T-helper 2 cell (primary cell): ENCODE measurements at places on chromosomes 6 and 20.

DNA sequence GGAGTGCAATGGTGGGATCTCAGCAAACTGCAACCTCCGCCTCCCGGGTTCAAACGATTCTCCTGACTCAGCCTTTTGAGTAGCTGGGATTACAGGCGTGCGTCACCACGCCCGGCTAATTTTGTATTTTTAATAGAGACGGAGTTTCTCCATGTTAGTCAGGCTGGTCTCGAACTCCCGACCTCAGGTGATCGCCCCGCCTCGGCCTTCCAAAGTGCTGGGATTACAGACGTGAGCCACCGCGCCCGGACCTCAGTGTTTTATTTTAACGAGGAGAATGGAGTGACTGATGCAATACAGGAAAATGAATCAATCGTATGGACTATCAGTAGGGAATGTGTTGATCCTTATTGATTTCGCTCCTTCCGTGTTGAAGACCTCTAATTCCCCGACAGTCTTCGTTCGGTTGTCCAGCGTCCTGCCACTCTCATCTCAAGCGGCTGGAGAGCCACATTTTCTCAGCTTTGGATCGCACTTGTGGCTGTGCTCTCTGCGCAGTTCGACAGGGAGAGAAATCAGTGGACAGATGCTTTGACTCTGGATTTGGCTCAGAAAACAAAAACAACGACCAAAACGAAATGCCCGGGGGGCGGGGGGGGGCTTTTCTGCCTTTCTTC is 166.2 kb downstream of the TRIM27 start:
- DNase-seq: no peak

GRCh38 chr6:111573892-111574797 is 31.5 kb downstream of the TRAF3IP2 start:
- no peak for DNase-seq

- DNase-seq: no peak
These were observed 293.9 kb downstream of the QKI start for GRCh38 chr6:163708466-163708865.

DNA sequence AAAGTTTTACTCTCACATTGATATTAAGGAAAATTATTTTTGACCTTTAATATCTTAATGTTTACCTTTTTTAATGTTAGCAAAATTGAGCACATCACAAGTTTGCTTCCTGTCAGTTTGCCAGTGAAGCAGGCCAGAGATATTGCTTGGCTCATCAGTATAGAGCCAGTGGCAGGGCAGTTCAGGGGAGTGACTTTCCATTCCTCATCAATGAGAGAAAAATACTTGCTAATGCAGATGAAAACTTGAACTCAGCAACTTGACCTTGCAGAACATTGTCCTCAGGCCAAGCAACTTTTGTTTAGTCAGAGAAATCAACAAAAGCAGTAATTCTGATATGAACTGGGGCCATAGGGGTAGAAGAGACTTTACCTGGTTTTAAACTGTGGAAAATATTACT is 6.9 kb downstream of the TAB2 start:
- DNase-seq: no peak

DNA sequence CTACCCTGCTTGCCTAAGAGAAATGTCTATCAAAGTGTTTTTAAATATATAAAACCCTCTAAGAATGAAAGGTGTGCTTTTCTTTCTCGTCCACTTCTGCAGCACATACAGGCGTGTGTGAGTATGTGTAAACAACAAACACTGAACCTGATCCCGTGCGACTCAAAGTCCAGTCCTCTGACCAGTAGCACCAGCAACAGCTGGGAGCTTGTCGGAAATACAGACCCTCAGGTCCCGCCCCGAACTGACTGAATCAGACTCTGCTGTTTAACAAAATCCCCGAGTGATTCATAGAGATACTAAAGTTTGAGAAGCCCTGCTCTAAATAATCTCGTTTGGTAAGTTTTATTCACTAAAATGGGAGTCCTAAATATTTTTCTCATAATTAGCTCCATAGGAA is 208.0 kb upstream of the KCNQ5 start:
- DNase-seq: no peak

- no peak for DNase-seq
These were observed 43.7 kb downstream of the VGLL2 start for GRCh38 chr6:117309069-117309468.

GRCh38 chr20:3251806-3252205 is 12.8 kb upstream of the SLC4A11 start:
- no peak for DNase-seq

DNA sequence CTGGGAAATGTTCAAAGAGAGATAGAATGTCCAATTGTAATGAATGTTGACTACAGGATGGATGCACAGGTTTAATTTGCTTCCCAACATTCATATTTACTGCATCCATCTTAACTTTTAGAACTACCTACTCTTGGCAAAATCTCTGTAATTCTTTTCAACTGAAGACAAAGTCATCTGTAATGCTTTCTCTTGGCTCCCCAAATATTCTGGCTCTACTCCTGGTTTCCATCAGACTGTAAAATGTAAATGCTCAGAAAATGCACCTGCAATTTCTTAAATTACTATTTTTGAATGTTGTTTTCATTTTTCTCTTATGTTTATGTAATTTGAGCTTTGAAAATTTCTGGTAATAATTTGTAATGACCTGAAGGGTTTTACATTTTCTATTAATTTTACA is 480.8 kb upstream of the IMPG1 start:
- no peak for DNase-seq

GRCh38 chr6:80366051-80366450 is 259.6 kb downstream of the BCKDHB start:
- DNase-seq: no peak

GRCh38 chr6:80145921-80146320 is 39.5 kb downstream of the BCKDHB start:
- no peak for DNase-seq

DNA sequence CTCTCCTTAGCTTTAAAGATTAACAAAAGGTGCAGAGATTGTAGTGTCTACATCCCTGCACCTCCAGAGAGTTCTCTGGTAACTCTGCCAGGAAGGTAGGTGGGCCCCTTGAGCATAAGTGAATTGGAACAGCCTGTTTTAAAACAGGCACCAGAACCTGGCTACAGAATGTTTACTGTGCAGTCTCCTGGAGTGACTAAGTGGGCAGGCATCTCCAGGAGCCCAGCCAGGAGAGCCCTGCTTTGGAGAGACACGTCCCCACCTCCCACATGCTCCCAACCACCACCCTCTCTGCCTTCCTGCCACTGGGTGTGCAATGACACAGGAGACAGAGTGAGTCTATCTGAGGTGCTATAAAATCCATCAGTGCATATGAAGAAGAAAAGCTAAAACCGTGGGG is 110.3 kb upstream of the EYA4 start:
- no peak for DNase-seq

GRCh38 chr20:38426006-38426897 is 8.9 kb downstream of the SNHG17 start:
- DNase-seq: no peak

DNA sequence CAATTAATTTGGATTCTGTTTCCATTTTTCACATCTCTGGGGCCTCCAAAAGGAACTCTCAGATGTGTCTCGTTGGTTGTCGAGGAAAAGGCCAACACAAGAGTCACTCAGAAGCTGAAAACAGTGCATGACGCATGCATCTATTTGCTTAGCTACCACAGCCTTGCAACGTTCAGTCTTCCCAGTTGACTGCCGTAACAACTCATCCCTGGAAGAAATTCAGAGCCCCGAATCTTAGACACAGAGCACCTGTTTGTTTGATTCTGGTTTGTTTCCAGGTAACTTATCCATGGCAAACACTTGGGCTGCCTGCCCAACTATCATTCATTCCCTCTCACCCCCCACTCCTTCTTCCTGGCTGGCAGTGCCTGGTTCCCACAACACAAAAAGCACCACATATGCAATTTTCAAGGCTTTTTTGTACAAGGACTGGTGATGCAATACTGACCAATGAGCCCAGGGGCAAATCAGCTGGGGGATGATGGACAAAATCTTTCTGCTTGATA is 60.5 kb downstream of the ZMYND8 start:
- no peak for DNase-seq

DNA sequence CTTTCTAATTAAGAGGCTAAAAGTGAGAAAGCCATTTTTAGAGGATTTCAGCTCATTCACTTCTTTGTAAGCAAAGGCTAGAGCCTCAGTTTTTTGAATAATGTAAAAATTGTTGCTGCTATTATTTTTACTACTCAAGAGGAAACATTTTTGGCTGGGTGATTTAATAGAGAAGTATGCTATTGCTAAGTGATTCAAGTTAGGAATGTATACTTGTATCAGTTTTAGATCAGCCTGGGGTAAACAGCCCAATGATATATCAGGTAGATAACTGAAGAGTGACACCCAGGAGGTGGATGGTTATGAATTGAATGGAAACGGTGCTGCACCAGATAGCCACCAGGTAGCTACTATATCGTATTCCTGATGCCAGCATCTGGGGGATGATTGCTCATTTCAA is 9.2 kb downstream of the QKI start:
- no peak for DNase-seq

- no peak for DNase-seq
These were observed 108.8 kb downstream of the ASXL1 start for GRCh38 chr20:32466739-32467505.

DNA sequence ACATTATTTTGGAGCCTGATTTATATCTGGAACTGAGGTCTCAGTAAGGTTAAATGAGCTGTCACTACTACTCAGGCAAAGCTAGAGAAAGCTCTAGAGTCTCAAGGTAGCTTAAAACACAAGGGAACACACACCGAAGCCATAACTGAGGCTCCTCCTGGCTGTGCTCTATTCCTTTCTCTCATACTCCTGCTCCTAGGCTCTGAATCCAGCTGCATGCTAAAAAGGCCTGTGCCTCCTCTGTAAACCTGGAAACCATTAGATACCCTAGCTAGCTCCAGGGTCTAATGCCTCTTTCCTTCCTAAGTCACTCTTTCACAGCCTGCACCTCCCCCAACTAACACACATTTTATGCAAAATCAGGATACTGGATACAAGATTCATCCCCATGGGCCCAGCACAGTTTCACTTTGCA is 17.1 kb downstream of the RIPOR2 start:
- no peak for DNase-seq

GRCh38 chr6:142653710-142654420 is 291.1 kb downstream of the HIVEP2 start:
- no peak for DNase-seq

DNA sequence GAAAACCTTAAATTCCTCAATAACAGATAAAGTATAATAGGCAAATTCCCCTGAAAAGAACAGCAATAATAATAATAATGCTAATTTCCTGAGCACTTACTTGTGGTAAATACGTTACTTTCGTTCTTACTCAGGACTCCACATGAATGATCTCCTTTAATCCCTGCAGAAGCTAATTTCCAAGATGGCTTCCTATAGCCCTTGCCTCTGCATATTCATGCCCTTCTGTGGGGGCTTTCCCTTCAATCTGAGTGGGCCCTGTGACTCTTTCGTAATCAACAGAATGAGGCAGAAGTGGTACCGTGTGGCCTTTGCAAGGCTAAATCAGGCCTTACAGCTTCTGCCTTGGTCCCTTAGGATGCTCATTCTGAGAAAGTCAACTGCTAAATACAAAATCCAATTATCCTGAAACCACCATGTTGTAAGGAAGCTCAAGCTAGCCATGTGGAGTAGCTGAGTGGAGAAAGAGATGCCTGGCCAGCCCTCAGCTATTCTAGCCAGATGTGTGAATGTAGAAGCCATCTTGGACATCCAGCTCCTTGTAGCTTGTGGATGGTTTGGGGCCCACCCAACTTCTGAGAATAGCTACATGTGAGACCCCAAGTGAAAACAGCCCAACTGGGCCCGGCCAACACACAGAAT is 50.5 kb downstream of the MCUR1 start:
- DNase-seq: no peak

DNA sequence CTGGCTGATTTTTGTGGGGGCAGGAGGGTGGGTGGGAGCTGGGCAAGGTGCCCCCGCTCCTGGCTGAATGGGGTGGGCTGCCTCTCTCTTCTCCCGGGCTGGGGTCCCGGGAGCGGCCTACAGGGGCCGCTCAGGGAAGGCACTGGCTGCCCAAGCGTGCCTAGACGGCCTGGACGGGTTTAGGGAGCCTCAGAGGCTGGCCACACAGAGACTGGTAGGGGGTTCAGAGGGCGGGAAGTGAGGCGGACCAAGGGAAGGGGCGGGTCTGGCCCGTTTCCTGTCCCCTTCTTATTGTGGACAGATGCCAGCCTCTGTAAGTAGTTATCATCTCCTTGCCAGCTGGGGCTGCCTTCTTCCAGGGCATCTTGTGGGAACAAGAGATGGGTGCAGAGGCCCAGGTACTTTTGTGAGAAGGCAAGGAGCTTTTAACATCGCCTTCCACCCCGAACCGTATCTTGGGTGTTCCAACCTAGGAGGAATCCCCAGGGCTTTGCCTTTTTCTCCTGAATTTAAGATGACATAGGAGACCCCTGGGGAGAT is 437 bp downstream of the CD40 start:
- no peak for DNase-seq

DNA sequence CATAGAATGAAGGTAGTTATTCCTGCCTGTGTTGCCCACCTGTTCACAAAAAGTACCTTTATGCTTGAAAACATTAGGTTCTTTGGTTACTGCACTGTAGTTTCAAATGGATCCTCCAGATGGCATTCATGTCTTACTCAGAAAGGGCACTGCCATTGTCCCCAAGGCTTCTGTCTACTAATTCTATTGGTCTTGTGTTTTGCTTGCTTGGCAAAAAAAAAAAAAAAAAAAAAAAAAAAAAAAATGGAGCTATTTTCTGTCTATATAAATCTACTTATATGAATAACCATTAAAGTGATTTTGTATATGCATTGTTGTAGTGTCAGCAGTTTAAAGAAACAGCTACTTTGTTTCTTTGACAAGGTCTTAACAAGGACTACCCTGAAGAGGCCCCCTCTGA is 12.7 kb upstream of the EFHC1 start:
- no peak for DNase-seq

DNA sequence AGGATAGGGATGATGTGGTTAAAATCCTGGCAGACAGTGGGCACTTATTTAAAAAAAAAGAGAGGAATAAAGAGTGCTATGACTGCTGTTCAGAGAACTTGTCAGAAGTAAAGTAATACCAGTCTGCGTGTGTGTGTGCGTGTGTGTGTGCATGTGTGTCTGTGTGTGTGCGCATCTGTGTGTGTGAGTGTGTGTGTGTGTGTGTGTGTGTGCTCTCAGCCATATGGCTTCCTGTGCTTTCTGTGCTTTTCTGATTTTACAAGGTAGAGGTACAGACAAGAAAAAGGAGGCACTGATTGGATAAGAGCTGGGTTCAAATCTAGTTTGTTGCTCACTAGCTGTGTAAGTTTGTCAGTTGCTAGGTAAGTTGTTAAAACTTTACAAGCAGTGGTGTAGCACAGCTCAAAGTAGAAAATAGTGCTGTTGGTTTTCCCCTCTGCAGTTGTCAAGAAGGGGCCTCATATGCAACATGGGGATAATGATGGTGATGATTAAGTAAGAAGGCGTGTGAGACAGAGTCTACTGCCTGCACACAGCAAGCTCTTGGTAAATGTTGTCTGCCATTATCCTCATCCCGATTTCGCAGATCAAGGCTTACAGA is 155.3 kb upstream of the ZNF217 start:
- DNase-seq: no peak

GRCh38 chr6:156984178-156984738 is 207.1 kb downstream of the ARID1B start:
- no peak for DNase-seq

DNA sequence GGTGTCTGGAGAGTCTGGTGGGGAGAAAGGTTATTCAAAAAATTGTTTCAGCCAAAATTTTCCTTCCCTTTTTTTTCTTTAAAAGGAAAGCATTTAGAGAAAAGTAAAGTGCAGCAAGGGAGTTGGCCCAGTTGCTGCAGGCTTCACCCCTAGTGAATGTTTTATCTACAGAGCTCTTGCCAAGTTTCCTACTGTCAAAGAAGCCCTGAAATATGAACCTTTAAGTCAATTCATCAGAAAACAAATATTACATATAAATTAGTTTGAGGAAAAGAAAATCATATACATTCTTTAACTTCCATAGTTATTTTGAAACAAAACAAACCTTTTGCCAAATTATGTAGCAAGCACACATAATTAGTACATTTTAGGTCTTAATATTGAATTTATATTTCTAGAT is 25.0 kb upstream of the HMGCLL1 start:
- DNase-seq: no peak
